ENCODE measurements at places on chromosomes 13 and 19.

GRCh38 chr19:9354651-9355050, 8.2 kb upstream of the ZNF177 start:
- no peak for DNase-seq

- no peak for DNase-seq
Measured at GRCh38 chr13:54852831-54853230, 1824.2 kb downstream of the OLFM4 start.

DNA sequence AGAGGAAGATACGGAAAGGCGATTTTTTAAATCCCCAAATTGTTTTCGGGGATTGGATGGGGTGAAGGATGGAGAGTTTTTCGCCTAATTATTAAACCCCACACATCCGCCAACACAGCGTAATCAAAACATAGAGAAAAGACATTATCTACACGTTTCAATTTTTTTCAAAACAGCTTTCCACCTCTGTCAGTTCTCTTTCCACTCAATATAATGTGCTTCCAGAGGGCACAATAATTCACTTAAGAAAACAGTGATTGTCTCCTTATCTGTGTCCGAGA, 435 bp upstream of the OBI1 start:
- no peak for DNase-seq

DNA sequence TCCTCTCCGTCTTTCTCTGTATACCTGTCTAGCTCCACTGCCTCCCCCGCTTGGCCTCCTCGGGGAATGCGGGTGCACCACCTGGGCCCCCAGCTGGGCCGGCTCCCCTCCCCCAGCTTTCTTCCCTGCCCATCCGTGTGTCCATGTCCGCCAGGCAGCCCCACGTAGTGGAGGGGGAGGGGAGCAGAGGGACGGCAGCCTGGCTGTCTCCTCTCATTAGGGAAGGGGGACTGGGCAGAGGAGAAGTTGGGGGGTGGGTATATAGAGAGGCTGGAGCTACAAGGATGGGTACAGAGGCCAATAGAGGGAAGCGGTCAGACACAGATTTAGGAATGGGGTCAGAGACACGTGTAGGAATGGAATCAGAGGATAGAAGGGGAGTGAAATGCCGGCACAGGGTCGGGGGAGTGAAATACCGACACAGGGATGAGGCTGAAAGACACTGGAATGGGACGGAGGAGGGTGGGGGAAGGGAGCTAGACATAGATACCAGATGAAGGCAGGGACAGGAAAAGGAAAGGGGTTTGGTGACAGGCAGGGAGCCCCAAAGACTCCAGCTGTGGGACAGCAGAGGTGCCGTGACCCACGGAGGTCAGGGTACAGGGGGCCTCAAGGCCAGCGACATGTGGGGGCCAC, 2.8 kb downstream of the NECTIN2 start:
- DNase-seq, result no peak

- DNase-seq, result no peak
Measured at GRCh38 chr13:78476910-78477309, 126.4 kb downstream of the POU4F1 start.
